ENCODE measurements at places on chromosomes 2 and 18.

- DNase-seq, result no peak
Observed at GRCh38 chr2:219309278-219309677, at the start of gene PTPRN. TSS of gene PTPRN (minus strand) at chr2:219309401. CDS start at chr2:219309332, 69 bp downstream.

GRCh38 chr2:99960790-99961189 is 181.6 kb downstream of the AFF3 start:
- DNase-seq, result no peak

GRCh38 chr2:199814817-199815211 is 36.2 kb downstream of the FTCDNL1 start:
- no peak for DNase-seq

GRCh38 chr2:2112416-2113105 is 218.5 kb downstream of the MYT1L start:
- no peak for DNase-seq

DNA sequence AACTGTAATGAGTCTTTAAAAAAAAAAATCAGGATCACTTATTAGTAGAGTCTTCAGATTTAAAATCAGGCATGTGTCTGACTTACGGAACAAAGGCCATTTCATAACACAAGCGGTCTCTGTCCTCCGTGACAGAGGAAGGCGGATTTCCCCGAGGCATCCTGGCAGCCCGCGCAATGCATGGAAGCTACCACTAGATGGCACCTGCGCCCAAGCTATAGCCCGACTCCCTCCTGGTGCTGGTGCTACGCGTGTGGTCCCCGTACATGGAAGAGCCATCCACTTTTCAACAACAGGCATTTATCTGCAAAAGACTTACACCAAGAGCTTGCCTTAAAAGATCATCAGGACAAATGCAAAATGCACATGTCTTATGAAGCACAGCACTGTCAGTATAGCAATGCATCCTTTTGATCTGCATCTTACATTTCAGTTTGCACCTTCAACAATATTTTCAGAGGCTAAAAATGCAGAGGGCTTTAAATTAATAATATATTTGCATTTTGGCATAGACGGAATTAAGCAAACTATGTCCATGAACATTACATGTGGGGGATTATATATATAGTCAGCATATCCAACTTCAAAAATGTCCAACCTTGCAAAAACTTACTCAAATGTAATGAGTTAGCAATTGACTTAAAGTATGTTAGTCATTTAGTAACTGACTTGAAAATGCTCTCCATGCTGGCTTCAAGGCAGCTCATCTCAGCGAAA is 96.0 kb downstream of the ZNF516 start:
- peak; percentile 94 for DNase-seq

GRCh38 chr2:114400890-114401289 is 41.6 kb upstream of the DPP10 start:
- no peak for DNase-seq

GRCh38 chr2:186639939-186640338 is 50.1 kb downstream of the ITGAV start:
- peak; percentile 20 for DNase-seq

GRCh38 chr18:46297124-46297523 is 192.9 kb downstream of the HAUS1 start:
- no peak for DNase-seq

- no peak for DNase-seq
Observed at GRCh38 chr18:78928076-78928475, 51.5 kb upstream of the SALL3 start.

- DNase-seq, result no peak
Observed at GRCh38 chr18:2143636-2144035, 427.7 kb downstream of the METTL4 start.

GRCh38 chr18:41714872-41715271 is 240.2 kb upstream of the PIK3C3 start:
- no peak for DNase-seq

DNA sequence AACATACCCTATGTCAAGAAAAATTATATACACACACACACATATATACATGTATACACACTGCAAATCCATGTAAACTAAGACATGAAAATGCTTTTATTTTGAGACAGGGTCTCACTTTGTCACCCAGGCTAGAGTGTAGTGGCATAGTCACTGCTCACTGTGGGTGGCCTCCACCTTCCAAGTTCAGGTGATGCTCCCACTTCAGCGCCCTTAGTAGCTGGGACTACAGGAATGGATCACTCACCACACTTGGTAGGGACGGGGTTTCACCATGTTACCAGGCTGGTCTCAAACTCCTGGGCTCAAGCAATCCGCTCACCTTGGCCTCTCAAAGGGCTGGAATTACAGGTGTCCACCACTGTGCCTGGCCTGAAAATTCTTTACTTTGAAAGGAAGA is 617.6 kb downstream of the NYAP2 start:
- DNase-seq, result no peak

- no peak for DNase-seq
Observed at GRCh38 chr2:103960951-103961350, 893.0 kb upstream of the POU3F3 start.

- DNase-seq, result no peak
Observed at GRCh38 chr2:226185616-226186211, 613.9 kb downstream of the IRS1 start.

- peak; percentile 45 for DNase-seq
Observed at GRCh38 chr2:60998628-60999545, 18.6 kb upstream of the PEX13 start.

GRCh38 chr2:120731175-120731574 is 4.5 kb upstream of the GLI2 start:
- DNase-seq, result no peak

GRCh38 chr2:127546797-127547196 is 11.3 kb downstream of the MYO7B start:
- no peak for DNase-seq

DNA sequence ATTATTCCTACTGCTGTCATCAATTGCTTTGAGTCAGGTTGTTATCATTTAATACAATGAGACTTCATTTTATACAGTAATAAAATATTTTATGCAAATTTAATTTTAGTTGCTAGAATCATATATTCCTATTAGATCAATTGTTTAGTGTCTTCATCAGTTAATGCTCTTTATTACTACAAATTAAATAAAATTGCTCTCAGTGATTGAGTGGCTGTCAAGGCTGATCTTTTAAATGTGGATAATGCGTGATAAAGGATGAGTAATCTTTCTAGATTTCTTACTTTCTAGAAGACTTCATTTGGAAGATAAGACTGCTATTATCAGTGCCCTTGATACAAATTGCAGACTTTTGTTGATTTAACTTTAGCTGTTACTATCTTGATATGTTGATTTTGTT is 59.6 kb upstream of the CDH2 start:
- DNase-seq, result no peak

- no peak for DNase-seq
Observed at GRCh38 chr18:34857320-34857719, 147.2 kb downstream of the DTNA start.

- no peak for DNase-seq
Observed at GRCh38 chr2:119078796-119079195, 79.8 kb downstream of the C1QL2 start.

DNA sequence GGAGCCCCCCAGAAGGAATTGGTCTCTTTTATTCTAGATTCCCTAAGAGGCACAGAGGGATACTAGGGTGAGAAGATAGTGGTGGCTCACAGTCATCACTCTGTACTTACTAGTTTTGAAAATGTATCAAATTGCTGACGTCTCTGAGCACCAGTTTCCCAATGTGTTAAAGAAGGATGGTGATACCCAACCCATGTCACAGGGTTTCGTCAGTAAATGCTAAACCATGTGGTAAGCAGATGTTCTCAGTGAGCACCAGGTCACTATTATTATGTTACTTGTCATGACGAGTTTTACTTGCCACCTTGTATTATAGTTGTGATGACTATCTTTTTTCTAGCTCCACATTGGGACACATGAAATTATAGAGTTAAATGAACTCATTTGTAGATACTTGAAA is 54.7 kb downstream of the NEDD4L start:
- DNase-seq, result no peak

- DNase-seq, result no peak
Observed at GRCh38 chr2:108634576-108635160, 84.6 kb upstream of the RANBP2 start.

DNA sequence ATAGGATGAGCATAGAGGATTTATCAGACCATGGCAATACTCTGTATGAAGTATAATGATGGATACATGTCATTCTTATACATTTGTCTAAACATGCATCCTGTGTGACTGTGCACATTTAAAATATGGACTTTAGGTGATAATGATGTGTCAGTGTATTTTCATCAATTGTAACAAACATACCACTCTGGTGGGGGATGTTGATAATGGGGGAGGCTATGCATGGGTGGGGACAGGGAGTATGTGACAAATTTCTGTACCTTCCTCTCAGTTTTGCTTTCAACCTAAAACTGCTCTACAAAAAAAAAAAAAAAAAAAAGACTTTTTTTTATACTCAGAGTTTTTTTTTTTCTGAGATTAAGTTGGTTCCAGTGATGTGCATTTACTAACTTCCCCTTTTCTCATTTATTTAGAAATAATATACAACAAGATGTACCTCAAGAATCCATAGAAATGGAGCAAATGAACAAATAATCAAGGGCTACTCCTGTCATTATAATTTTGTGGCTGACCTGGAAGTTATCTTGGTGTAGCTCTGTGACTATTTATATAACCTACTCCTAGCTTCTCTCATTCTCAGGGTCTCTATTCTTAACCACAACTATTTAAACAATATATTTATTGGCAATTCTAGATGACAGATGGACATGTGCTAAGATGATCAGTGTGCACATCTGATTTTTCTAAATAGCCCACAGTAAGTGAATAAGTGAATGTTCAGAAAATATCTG is 108.9 kb upstream of the ITGA4 start:
- peak; percentile 9 for DNase-seq

DNA sequence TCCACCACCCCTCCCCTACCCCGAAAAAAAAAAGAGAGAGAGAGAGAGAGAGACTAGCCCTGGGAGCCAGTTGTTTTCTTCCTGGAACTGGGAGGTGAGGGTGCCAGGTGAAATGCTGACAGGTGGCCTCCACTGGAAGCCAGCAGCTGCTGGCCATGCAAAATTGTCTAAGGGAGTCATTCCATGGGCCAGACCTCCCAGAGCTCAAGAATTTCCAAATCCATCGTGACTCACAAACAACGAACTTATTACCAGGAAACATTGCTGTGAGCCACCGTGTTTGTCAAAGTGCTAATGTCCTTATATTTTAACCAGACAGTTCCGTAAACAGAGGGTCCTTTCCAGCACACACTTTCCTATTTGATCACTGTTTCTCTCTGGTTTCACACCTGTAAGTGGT is 68.5 kb upstream of the PID1 start:
- no peak for DNase-seq

- no peak for DNase-seq
Observed at GRCh38 chr2:80057956-80058355, 246.6 kb downstream of the LRRTM1 start.

- DNase-seq, result no peak
Observed at GRCh38 chr2:169468841-169469240, 10.5 kb upstream of the BBS5 start.

GRCh38 chr2:212484563-212485080 is 54.0 kb downstream of the ERBB4 start:
- no peak for DNase-seq

- DNase-seq, result no peak
Observed at GRCh38 chr2:59076079-59076619, 835.0 kb upstream of the FANCL start.

GRCh38 chr2:30204281-30204680 is 27.1 kb upstream of the LBH start:
- no peak for DNase-seq

- no peak for DNase-seq
Observed at GRCh38 chr18:25316381-25317018, 35.5 kb downstream of the ZNF521 start.

DNA sequence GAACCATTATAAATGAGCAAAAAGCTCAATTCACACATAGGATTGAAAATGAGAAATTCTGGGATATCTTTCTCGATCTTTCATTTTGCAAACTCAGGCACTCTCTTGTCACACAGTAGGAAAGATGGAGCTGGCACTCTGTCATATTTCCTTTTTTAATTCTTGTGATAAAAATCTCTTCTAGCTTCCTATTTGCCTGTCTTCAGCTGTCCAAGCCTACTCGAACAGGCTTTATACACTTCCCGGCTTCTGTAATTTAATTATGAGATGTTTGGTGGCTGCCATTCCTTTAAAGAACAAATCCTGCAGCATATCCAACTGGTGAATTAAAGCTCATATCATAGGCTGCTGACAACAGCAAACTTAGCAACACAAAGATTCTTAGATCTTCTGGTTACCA is 1484.3 kb upstream of the PIK3C3 start:
- DNase-seq, result no peak

DNA sequence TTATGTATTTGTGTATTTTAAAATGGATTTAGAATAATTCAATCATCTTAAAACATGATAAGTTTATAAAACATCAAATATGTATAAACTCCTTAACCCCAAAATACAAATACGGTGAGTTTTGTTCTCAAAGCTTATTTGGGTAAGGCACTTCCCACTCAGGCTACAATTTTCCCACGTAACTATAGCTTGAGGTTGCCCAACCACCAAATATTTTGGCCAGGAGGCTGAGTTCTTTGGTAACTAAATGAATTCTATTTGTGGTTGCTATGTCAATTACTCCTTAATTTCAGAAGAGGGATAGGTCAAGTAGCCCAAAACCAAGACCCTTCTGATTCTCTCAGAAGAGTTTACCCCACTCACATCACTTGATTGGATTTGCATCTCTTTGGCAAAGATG is 70.4 kb downstream of the MYL12B start:
- no peak for DNase-seq

- DNase-seq, result no peak
Observed at GRCh38 chr18:23162473-23162872, 27.2 kb downstream of the CABLES1 start.

- DNase-seq, result no peak
Observed at GRCh38 chr2:70511971-70512729, 41.5 kb downstream of the TGFA start.

- no peak for DNase-seq
Observed at GRCh38 chr18:46037512-46038305, 34.4 kb downstream of the PSTPIP2 start.

- DNase-seq, result no peak
Observed at GRCh38 chr2:122150524-122151280, 395.3 kb downstream of the TSN start.

GRCh38 chr2:115374981-115375380 is 932.5 kb downstream of the DPP10 start:
- no peak for DNase-seq

- no peak for DNase-seq
Observed at GRCh38 chr2:156064540-156064939, 268.0 kb downstream of the NR4A2 start.

GRCh38 chr2:88123164-88123974 is 4.5 kb downstream of the FABP1 start:
- no peak for DNase-seq
